Activated T-cell treated with anti-CD3 and anti-CD28 coated beads, Interleukin-2, amount 50 U/mL, for 24 hours (primary cell): ENCODE measurements at places on chromosomes 6 and 20.

- DNase-seq: no peak
Measured at GRCh38 chr6:170040115-170040500, 250.8 kb downstream of the DLL1 start.

- no peak for DNase-seq
Measured at GRCh38 chr20:46359233-46359751, 47.1 kb downstream of the ELMO2 start.

- DNase-seq: no peak
Measured at GRCh38 chr20:38748861-38749149, 545 bp downstream of the ACTR5 start.

GRCh38 chr6:56091159-56091869, 156.1 kb downstream of the COL21A1 start:
- DNase-seq: no peak

GRCh38 chr20:11814267-11814666, 103.4 kb upstream of the BTBD3 start:
- DNase-seq: no peak

- no peak for DNase-seq
Measured at GRCh38 chr6:38064431-38064830, 244.9 kb downstream of the ZFAND3 start.

- no peak for DNase-seq
Measured at GRCh38 chr20:7571101-7571500, 369.2 kb downstream of the HAO1 start.

DNA sequence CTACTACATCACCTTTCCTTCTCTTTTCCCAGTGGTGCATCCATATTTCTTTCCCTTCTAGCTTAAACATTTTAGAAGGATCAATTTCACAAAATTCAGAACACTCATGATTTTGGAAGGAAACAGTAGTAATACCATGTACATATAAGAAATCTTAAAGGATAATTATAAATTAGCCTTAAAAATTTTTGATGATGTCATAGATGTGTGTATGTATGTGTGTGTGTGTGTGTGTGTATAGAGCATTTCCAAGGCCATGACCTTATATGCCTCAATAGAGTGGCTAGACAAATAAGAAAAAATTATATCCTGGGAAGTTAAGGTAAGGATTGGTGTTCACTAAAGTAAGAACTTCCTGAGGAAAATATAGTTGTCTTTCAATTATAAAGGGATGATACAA, 24.1 kb upstream of the HS3ST5 start:
- no peak for DNase-seq

DNA sequence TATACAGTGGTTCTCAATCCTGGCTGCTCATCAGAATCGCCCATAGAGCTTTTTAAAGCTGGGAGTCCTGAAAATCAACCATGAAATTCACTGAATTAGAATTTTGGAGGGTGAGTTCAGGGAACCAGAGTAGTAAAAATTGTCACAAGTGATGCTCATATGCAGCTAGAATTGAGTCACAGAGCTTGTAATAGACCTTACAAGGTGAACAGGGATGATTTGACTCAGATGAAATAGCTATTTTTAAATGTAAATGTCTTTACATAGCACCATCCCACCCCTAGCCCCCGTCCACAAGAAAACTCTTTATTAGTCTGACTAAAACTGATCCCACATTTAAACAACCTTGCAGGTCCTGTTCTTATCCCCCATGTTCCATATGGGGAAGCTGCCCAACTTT, 531.7 kb downstream of the LMBRD1 start:
- no peak for DNase-seq

GRCh38 chr20:21183722-21184121, 57.8 kb downstream of the KIZ start:
- no peak for DNase-seq

GRCh38 chr6:20056350-20056992, 155.8 kb downstream of the MBOAT1 start:
- DNase-seq: no peak

GRCh38 chr20:24129641-24130040, 141.1 kb upstream of the GGTLC1 start:
- no peak for DNase-seq

GRCh38 chr20:5767493-5768098, 17.4 kb downstream of the SHLD1 start:
- DNase-seq: no peak

DNA sequence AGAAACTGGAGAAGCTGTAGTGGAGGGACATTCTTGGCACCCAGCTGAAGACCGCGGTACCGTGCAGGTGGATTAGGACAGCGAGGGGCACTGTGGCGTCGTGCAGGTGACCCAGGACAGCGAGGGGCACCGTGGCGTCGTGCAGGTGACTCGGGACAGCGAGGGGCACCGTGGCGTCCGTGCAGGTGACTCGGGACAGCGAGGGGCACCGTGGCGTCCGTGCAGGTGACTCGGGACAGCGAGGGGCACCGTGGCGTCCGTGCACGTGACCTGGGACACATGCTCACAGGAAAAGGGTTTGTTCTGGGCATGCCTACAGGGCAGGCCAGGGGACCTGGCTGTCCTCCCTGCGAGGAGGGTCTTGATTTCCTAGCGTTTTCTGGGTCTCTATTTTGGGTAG, 29.2 kb upstream of the SMOC2 start:
- no peak for DNase-seq

DNA sequence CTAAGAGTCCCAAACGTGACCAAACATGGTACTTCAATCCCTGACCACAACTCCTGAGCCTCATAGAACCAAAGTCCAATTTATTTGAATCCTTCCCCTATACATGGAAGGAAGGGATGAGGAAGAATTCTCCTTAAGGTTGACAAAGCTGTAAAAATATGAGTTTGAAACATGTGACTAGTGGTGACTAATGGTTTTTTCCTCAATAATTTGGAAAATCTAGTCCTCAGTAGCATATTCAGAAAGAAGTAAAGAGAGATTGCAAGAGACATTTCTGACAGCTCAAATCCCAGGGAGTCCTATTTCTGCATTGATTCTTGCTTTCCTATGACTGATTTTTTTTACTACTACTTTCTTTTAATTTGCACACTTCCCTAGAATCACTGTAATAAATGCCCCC, 443.7 kb downstream of the FRK start:
- DNase-seq: no peak

GRCh38 chr6:137087902-137088301, 43.1 kb upstream of the IL20RA start:
- no peak for DNase-seq

DNA sequence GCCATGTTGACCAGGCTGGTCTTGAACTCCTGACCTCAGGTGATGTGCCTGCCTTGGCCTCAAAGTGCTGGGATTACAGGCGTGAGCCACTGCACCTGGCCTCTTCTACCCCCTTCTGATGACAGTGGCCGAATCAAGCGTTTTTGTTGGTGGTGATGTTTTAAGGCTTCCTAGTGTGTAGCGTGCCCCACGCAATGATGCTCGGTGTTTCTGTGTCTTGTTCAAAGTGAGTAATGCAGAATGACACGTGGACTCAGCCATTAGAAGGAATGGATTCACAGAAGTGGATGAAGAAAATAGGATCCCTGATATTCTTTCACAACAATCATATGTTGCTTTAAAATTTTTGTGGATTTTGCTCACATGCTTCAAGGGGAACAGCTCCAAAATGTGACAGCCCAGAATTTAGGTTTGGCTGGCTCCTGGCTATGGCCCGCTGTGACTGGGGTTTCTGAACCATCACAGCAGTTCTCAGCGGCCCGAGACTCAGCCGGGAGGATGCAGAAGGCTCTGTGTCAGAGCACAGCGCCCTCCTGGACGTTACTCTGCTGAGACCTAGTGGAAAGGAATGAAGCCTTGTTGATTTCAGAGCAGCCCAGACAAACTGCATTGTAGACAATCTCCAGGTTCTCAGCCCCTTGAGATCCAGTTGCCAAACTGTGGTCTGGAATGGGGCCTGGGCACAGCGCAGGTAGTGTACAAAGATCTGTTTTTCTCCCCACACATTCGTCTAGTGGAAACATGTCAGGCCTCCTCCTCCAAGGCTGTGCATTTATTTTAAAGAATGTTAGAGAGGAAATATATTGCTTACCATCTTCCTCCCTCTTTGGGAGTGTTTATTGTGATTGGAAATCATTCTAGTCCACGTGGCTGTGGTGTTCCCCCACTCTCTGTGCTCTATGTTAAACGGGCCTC, 57.6 kb upstream of the TIAM2 start:
- DNase-seq: no peak

DNA sequence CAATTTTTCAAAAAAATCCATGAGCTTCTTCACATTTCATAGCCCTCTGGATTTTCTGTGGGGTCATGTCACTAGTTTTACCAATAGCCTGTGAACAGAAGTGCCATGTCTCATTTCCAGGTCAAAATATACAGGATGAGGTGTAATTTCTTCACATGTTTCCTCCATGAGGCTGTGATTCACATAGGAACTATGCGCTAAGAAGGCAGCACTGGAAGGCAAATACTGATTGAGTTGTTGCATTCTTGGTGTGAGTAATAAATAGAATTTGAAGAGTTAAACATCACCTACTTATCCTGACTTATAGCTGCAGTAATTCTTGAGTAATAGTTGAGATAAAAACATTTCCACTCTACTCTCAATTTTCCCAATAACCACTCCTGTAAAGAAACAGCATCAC, 442.3 kb downstream of the HAO1 start:
- DNase-seq: no peak

DNA sequence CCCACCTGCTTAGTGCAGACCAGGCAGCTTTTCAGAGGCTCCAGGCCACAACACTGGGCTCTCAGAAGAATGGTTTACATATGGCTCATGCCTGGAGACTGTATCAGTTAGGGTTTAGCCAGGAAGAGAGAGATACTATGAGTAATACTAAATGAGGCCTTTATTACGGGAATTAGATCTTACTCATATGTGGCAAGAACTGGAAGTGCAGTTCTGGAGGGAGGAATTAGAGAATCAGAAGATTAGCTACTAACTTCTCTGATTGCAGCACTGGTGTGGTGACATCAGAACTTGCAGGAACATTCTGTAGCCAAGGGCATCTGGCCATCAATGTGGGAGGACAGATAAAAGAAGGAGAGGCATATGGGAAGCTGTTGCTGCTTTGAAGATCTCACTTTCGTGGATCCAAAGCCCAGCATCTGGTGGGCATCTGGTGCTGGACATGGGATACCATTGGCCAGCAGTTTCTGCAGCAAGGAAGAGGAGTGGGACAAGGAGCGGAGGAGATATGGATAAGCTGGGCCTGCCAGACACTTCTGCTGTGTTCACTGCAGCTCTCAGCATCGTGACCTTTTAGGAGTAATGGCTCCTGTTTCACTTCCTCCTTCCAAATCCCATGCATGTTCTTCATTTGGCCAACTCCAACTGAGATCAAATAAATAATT, 248.5 kb downstream of the BTBD3 start:
- DNase-seq: no peak

GRCh38 chr20:23753589-23753988, 2.9 kb upstream of the CST1 start:
- DNase-seq: no peak

DNA sequence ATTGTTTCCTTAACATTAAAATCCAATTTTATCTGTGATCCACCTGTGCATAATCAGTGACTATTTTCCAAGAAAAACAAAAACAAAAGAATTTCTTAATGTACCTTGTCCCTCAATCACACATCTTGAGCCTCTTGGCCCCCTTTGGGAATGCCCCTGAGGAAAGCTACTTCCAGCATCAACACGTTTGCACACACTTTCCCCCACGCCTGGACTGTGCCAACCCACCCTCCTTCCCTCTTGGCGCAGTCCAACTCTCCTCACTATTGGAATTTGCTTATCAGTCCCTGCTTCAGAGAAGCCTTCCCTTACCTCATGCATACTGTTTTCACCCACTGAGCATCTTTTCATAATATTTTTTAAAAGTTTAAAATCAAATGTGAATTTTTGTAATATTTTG, 389.4 kb upstream of the NRSN1 start:
- no peak for DNase-seq

DNA sequence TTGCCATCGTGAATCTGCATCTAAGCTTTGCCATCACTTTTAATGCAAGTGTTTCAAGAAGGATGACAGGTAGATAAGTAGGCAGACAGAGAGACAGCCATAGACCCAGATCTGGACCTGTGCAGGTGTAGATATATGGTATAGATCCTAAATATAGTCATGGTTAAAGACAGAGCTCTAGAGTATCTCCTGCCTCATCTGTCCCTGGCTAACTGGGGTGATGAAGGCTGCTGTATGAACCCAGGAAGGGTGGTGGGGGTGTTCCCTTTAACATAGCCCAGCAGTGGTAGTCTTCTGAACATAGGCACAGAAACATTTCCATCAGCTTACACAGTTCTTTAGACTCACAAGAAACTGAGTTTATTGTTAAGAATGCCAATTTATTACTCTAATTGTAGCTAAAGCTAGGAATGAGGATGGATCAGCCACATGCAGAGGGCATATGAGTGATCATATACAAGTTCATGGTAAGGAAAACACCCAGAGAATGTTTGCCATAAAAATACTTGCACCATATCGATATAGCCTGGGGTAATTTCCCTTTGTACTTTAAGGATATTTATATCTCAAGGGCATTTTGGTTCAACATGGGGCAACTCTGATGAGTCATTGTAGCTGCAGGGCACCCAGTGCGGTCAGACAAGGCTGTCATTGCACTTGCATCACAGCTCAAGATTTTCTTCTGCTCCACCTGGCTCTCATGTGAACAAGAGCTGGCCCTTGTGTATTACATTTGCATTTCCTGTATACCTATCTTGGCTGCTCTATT, 587.2 kb downstream of the EPM2A start:
- no peak for DNase-seq

GRCh38 chr6:57423468-57423867, 106.0 kb downstream of the PRIM2 start:
- DNase-seq: no peak

GRCh38 chr20:4283016-4283415, 267.7 kb upstream of the RNF24 start:
- DNase-seq: no peak

DNA sequence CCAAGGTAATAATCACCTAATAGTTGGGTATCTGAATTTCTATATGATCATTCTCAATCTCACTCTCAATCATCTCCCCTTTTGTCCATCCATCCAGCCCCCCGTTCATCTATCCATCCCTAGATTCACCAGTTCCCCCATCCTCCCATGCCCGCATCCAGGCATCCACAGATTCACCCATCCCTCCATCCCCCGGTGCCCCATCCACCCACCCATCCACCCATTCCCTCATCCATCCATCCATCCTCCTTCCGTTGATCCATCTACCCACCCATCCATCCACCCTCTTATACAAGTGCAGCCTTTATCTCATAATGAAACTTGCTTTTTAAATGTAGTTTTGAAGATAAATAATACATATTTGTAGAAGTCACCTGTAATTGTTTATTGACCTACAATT, 76.5 kb downstream of the EYA4 start:
- no peak for DNase-seq

- DNase-seq: no peak
Measured at GRCh38 chr6:126145351-126145750, 159.0 kb downstream of the TRMT11 start.

DNA sequence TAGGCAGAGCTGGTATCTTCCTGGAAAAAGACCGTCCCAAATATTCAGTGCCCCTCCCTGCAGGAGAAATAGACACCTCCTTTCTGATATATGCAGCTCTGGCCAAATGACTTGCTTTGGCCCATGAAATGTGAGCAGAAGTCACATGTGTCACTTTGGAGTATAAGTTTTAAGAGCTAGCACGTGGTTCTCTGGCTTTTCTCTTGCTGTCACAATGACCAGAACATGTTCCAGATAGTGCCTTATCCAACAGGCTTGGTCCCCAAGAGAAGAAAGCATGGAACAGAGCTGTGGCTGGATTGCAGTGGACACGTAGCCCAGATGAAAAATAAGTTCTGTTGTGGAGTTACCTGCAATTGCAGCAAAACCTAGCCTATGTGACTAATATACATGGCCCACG, 40.4 kb downstream of the UNC5CL start:
- DNase-seq: no peak

GRCh38 chr6:5078121-5078669, 6.9 kb upstream of the PPP1R3G start:
- DNase-seq: no peak
